ENCODE measurements at places on chromosomes 1 and 21.
A peak's percentile ranks its signal among the peaks of the same experiment; 100 is the strongest.

- DNase-seq = peak; percentile 60
Observed at GRCh38 chr1:206834711-206835110, 30.7 kb upstream of the IL20 start.

- DNase-seq = peak; percentile 44
Observed at GRCh38 chr1:8818325-8818775, 910 bp upstream of the RERE start.

DNA sequence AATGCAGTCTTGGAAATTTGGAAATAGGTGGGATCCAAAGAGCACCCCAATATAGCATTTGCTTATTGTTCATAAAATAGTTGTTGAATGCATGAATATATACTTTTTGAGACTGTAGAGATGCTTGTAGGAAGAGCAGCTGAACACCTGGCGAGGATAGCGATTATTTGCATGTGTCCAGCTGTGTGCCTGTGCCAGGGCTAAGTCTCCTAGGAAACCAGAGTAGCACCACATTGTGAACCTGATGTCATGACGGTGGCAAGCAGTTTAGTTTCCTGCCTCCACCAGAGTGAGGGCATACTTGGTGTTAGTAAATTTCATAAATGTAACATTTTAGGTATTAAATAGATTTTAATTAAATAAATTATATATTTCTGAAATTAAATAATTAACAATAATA, 37.3 kb upstream of the IRF2BP2 start:
- no peak for DNase-seq

- peak; percentile 42 for DNase-seq
Observed at GRCh38 chr1:11804666-11805421, 920 bp downstream of the MTHFR start.

DNA sequence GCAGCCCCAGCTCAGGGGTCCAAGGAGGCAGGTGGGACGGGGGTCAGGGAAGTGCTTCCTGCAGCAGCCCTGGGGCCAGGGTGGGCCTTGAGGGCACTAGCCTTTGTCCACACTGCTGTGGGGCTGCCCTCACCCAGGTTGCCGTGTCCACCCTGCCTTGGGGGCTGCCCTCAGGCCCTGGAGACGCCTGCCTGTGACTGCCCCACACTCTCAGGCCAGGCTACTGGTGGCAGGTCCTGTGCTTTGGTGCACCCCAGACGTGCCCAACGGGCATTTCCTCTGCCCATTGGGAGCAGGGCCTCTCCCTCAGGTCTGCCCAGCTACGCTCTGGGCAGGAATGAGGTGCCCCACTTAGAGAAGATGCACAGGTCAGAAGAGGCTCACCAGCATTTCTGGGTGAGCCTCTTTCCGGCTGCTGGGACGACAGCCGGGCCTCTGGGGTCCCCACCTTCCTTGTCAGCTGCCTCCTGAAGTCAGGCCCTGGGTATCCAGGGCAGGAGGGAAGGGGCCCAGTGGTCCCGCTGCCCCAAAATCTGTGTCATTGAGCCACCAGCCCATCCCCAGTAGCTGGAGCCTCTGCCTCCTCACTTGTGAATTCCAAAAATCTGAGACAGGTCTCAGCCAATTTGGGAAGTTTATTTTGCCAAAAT, 2.7 kb upstream of the MMEL1 start:
- DNase-seq = peak; percentile 6

GRCh38 chr1:158179301-158180041, 1.2 kb upstream of the CD1D start:
- no peak for DNase-seq

GRCh38 chr1:223208164-223209076, 65.4 kb upstream of the TLR5 start:
- no peak for DNase-seq

GRCh38 chr1:39592069-39592468, 15.5 kb upstream of the PABPC4 start:
- no peak for DNase-seq

Data from GM03348 (cell line).